ENCODE measurements at places on chromosomes 6 and 20.

- no peak for DNase-seq
Measured at GRCh38 chr6:108288742-108289141, 6.1 kb upstream of the AFG1L start.

DNA sequence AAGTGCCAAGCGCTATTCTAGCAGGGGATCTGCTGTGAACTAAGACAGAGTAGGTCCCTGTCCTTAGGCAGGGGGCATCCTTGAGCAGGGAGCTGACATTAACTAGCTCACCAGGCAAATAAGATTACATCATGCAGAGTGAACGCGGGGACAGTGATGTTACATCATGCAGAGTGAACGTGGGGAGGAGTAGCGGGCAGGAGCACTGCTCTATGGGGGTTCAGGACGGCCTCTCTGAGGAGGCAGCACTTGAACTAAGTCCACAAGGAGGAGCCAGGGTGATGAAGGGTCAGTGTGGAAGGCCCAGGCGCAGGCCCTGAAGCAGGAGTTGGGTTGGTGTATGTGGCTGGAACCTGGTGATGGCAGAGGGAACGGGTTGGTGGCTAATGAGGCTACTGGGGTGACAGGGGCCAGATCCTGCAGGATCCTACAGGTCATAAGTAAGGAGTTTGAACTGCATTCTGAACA, 38.7 kb downstream of the KAT14 start:
- DNase-seq: no peak

DNA sequence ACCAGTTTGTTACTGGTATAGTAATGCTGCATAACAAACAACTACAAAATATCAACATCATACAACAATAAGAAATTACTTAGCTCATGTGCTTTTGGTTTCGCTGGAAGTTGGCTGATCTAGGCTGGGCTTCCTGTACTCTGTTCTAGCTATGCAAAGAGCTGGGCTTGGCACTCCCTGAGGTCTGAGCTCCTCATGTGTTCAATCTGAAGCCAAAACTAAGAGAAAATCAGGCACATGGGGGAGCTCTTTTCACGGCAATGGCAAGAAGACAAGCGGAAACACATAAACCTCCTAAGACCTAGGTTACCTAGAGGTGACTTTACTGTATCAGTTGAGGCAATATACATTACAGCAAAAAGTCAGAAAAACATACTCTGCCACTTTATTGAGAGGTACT, 574.2 kb downstream of the KHDRBS2 start:
- no peak for DNase-seq

DNA sequence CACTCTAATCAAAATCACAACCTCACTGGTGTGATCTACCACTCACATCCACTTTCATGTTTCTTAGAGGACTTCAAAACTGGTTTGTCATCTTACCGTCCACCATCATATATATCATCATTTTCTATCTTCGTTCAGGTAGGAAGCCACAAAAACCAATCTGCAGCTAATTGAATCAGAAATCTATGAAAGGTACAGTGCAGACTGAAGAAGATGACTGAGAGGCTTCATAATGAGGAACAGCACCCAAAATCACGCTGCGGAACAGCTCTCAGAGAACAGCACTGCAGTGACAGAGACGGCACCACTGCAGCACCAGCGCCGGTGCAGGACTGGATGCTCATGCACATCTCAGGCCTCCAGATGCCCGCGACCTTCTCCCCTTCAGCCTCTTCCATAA, 13.0 kb downstream of the GMDS start:
- DNase-seq: no peak

DNA sequence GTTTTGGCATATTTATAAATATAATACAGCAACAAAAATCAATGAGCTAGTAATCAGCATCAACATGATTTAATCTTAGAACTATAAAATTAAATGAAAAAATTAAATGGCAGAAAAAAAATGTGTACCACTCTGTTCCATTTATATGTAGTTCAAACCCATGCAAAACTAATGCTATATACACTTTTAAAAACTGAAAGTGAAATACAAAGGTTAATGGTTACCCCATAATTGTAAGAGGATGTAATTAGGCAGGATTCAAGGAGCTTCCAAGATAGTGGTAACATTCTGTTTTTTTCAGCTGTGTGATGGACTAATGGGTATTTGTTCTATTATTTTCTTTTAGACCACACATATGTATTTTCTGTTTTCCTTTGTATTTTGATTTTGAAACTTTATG, 492.1 kb downstream of the UTRN start:
- DNase-seq: no peak

Measured in activated CD8-positive, alpha-beta memory T cell treated with anti-CD3 and anti-CD28 coated beads for 4 hours (primary cell).